Foreskin keratinocyte (primary cell): ENCODE measurements at places on chromosomes 5 and 9. TPM values are rescaled to one million over a fixed set of nuclear protein-coding genes. Genes with fewer than 3 reads are reported as not detected.

LHX3 gene
- not detected in 2 replicates for total RNA-seq

GALNT12 gene
- total RNA-seq, result 0.34 and 0.81 TPM in 2 replicates

SEC61B gene
- 220 and 254 TPM in 2 replicates for total RNA-seq

MTX3 gene
- total RNA-seq, result 15.4 and 16.2 TPM in 2 replicates

TENT4A gene
- total RNA-seq, result 14.9 and 20.9 TPM in 2 replicates

AQP3 gene
- 129 and 173 TPM in 2 replicates for total RNA-seq

TAF11L10 gene
- total RNA-seq, result not detected in 2 replicates

IFNA4 gene
- not detected in 2 replicates for total RNA-seq

CEL gene
- total RNA-seq, result 0.34 and 0.67 TPM in 2 replicates

PRR16 gene
- 0.07 TPM in 1 of 2 replicates, not detected in the other for total RNA-seq

RNF38 gene
- 8.7 and 11.0 TPM in 2 replicates for total RNA-seq

SELENOP gene
- total RNA-seq, result 10.2 and 11.3 TPM in 2 replicates

TPPP gene
- 0.14 and 0.44 TPM in 2 replicates for total RNA-seq

ADAMTSL2 gene
- total RNA-seq, result not detected in 2 replicates

TMC1 gene
- not detected in 2 replicates for total RNA-seq

LCN2 gene
- 0.63 and 2.6 TPM in 2 replicates for total RNA-seq

IGIP gene
- total RNA-seq, result 1.4 and 1.6 TPM in 2 replicates

AQP7 gene
- not detected in 2 replicates for total RNA-seq

SHC3 gene
- under 0.01 and 0.07 TPM in 2 replicates for total RNA-seq

CAMK4 gene
- total RNA-seq, result 2.5 and 3.8 TPM in 2 replicates

GLDC gene
- total RNA-seq, result 0.99 and 1.3 TPM in 2 replicates

C1QTNF2 gene
- total RNA-seq, result 0.25 and 0.37 TPM in 2 replicates

ELAVL2 gene
- total RNA-seq, result 10.4 and 12.1 TPM in 2 replicates
